ENCODE measurements at places on chromosomes 5 and 9.

DNA sequence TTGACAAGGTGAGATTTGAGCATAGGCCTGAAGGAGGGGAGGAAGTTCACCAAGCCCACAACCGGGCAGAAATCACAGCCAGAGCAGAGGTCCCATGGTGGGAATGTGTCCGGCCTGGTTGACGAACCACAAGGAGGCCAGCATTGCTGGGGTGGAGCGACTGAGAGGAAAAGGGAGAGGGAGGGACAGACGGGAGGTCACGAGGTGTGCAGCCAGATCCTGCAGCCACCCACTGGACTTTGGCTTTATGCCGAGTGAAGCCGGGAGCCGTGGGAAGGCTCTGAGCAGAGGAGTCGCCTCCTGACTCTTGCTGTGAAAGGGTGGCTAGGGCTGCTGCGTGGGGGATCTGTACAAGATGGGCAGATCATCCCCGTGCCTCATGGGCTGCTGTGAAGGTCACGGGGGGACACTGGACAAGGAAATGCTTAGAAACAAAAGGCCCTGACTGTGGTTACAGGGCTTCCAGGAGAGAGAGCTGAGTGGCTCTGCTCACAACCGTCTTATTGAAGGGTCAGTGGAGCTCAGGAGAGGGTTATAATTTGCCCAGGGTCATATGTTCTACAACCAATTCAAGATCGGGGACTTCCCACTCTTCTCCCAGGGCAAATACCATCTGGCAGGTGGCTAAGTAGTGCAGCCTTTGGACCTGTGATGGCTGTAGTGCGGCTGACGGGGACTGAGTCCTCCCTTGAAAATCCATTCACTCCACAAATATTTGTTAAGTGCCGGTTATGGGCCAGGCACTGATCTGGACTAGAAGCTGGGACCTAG is 15.6 kb upstream of the CD74 start:
- DNase-seq = peak; percentile 59

DNA sequence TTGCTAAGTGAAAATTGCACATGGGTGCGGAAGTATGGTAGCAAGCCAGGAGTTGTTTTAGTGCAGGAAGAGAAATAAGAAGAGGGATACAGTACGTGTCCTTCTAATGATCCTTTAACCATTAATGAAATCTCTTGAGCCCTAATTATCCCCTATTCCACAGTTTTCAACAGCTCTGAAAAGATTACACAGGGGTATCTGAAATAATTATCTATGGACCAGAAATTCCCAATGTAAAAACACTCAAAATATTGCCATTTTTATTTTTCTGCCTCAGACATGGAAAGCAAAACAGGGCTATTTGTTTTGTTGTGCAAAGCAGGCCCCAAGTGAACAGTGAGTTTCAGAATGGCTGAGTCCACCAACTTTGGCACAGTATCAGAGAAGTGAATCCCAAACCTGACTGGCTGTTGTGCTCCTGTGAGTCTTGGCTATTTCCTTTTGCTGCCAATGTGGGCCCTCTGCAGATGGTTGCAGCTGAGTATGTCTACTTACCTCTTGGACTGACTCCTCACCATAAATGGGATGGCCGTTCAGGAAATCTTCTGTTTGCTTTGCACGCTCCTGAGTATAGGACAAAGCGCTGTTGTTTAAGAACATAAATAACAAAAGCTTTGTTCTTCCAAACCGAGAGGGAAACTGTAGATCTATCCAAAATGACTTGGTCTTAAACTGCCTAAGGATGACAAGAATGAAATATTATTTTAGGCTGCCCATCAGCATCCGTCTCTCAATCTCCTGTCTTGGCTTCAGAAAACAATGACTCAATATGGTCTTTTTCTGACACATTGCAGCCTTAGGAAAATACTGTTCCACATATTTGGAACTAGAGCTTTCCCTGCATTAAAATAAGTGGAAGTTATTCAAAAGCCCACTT is 204.1 kb downstream of the DEPDC1B start:
- DNase-seq = peak; percentile 23

- DNase-seq = no peak
Observed at GRCh38 chr9:112233769-112234168, 58.7 kb upstream of the SUSD1 start.

- DNase-seq = no peak
Observed at GRCh38 chr5:178074266-178074952, 38.9 kb upstream of the N4BP3 start.

GRCh38 chr9:85658716-85659115 is 83.0 kb downstream of the AGTPBP1 start:
- DNase-seq = no peak

DNA sequence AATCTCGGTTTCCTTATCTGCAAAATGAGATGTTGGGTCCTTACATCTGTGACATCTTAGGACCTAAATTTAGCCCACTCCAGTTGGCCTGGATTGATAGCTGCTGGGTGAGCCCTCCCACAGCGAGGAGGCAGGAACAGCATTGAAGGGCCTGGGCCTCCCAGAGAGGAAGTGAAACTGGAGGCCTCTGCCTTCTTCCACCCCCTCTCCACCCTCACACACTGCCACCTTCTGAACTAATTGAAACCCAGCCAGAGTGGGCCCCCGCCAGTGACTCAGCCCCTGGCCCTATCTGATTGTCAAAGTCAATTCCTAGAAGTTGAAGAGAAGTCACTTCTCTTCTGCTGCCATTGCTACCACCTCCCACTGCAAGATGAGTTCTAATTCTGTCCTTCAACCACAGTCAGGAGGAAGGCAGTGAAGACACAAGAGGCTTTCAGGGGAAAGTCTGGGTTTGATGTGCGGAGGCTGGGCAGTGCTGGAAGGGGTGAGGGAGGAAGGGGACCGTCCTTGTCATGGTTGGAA is 55.2 kb upstream of the NEK6 start:
- DNase-seq = no peak

- no peak for DNase-seq
Observed at GRCh38 chr5:15183520-15183919, 311.9 kb upstream of the ANKH start.

GRCh38 chr9:83583151-83584014 is 39.6 kb upstream of the IDNK start:
- peak; percentile 21 for DNase-seq

GRCh38 chr5:155661859-155662258 is 648.3 kb downstream of the KIF4B start:
- no peak for DNase-seq

DNA sequence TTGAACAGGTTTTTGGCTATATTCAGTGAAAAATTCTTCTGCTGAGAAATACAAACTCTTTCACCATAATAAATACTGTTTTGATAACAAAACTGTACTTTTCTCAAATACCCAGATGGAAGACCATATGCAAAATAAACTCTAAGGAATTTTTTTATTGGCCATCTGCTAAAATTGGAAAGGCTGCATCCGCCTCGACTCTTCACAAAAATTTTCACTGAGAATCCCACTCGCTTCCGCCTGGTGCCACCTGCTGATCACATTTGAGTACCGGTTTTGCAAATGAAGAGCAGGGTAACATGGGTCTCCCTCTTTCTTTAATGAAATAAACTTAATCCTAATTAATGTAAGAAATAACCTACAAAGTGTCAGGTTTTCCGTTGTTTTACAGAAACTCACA is 76.4 kb downstream of the TTLL11 start:
- no peak for DNase-seq

DNA sequence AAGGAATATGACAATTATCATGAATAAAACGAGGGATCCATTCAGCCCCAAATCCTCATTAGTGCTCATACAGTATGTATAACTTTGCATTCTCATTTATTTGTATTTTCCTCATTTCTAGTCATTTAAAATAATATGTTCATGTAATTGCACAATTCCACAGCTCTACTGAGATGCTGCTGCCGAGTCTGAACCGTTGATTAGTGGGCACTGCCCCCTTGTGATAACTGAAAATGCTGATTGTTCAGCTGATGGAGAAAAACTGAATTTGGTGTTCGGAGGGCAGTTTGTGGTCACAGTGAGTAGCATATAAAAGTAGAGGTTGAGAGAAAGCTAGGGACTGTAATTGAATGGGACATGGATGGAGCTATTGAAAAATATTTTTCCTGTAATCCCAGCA is 12.2 kb upstream of the GPR151 start:
- no peak for DNase-seq

DNA sequence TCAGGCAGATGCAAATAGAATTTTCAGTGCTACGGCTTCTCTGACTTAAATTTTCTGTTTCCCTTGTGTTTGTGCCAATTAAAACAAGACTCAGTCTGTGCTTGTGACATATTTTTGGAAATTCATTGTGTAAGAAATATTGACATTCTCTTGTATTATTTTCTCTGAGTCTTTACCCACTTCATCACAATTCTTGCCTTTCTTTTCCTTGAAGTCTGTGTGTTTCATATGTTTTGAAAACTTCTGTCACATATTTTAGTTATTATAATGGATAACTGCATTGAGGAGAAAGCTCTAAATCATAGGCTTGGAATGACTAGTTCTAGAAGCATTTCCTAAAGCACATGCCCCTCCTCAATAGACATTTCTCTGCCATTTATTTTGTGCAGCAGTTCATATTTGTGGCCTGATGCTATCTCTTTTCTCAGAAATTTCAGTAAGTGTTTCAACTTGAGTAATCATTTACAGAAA is 206.6 kb downstream of the PALM2AKAP2 start:
- no peak for DNase-seq

GRCh38 chr9:109733690-109734089 is 46.3 kb upstream of the PALM2AKAP2 start:
- no peak for DNase-seq

DNA sequence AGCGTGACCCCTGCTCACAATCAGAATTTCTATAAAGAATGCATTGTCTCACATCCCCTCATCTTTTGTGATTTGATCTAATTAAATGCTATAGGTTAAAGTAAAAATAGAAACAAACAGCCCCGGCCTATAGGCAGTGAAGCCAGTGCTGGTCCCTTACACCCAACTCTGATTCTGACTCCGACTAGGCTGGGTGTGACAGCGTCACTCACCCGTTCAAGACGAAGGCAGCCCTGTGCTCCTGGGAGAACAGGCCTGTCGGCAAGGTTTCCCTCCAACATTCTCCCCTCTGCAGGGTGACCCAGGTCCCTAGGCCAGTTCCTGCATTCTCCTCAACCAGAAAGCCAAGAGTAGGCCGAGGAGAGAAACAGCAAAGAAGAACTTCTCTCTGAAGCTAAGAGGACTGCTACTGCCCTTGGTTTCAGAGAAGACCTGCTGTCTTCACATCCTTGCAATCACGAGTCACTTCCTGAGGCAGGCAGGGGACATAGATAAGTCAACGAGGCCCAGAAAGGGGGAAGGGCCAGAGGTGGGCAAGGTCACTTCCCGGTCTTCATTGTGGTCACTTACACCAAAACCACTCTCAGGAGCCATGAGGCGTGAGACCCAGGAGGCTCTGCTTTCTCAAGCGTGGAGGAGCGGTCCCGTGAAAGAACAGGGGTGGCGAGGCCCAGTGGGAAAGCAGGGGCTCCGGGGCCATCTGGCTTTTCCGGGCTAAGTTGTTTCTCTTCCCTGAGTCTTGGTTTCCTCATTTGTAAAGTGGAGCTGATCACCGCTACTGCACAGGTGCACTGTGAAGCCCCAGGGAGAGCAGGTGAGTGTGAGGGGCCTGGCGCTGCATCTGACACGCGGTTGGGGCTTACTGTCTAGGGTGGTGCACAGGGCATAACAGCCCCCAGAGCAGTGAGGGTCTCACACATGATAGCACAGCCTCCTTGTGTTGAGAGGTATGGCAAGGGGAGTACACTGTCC is 200.8 kb downstream of the CRB2 start:
- no peak for DNase-seq

DNA sequence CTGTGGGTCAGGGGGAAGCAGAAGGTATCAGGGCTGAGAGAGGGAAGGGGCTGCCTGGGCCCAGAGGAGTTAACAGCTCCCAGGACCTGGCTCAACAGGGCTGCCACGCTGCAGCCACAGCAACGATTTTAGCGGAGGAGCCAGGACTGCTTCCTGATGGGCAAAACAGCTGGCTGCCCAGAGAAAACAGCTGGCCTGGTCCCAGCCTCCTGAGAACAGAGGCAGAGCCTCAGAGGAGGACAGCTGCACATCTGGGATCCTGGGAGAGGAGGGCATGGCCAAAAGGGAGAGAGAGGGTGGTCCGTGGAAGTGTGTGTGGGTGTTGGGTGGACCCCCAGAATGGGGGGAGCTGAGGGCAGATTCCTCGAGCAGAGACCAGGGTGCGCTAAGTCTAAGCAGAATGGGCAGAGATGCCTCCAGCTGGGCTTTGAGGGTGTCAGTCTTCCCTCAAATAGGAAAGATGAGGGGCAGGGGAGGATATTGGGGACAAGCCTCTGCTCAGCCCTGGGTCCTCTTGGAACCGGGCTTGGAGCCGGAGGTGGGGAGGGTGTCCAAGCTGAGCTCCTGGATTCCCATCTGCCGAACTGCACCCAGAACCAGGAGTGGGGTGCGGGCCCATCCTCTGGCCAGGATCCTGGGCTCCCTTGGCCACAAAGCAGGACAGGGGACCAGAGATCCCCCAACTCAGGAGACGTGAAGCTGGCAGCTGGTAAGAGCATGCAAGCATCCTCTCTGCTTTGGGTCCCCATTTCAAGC is 9.1 kb upstream of the CERCAM start:
- no peak for DNase-seq

GRCh38 chr9:136533775-136534157 is 12.1 kb downstream of the NOTCH1 start:
- no peak for DNase-seq

DNA sequence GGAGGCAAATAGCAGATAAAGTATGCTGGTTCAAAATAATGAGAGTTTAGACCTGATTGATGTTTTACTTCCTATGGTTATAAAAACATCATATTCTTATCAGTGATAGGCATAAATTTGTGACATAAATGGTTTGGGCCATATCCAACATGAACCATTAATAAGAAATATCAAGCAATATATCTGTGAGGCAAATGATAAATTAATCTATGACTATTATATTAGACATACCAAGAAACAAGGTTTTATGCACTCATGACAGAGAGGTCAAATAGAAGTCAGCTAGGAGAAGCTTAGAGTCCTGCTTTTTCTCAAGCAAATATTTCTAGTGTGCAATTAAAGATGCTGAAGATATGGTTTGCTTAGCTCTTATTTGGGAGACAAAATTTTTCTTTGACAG is 10.4 kb downstream of the SMIM3 start:
- no peak for DNase-seq

DNA sequence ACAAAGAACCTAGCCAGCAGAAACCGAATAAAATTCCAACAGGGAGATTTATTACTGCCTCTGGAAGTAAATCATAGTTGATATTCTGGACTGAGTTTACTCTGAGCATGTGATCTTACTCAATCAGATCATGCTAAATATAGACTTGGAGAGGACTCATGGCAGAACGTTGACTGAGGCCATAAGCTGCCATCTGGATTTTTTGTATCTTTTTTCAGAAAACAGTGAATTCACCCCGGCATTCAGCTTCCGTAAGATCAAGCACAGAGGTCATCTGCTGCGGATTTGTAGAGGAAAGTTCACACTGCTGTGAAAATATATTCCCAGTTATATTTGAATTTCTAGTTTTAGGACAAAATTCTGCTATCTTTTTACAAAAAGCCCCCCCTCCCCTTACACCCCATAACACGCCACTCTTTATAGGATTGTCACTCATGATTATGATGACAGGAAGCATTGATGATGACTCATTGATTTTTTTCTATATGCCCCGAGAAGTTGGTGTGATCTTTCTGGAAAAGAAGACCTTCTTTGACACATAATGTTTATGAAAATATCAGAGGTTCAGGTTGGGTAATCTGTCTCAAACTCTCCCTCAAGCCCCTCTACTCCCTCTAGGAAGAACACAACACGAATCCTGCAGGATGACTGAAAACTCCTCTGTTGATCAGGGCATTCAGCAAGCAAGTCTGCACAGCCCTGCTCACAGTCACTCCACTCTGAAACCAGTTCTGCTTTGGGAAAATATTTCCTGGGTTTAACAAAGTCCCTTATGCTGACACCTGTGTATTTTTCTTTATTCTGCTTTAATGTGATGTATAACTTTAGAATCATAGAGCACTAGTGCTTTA is 70.8 kb downstream of the NXNL2 start:
- no peak for DNase-seq

- no peak for DNase-seq
Observed at GRCh38 chr5:150392680-150393079, 20.0 kb downstream of the CD74 start.
